ENCODE measurements at places on chromosomes 4 and X.
A peak's percentile ranks its signal among the peaks of the same experiment; 100 is the strongest.

- DNase-seq: no peak
These were observed 178.7 kb downstream of the FBXW7 start for GRCh38 chr4:152357206-152357605.

DNA sequence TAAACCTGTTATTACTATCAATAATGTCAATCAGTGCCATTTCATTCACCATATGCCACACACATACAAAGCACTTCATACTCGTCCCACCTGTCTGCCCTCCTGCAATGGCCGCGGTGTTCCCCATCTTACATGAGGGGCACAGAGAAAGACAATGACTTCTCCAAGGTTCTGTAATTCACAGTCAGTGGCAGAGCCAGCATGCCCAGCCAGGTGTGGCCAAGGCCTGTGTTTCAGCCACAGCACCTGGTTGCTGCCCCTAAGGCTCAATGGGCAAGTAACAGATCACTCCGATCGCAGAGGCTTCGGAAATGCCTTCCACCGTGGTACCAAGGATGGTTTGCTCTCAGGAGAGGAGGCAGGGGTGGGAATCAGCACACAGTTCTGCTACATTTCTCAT lies 10.9 kb downstream of the AFAP1 start:
- no peak for DNase-seq

DNA sequence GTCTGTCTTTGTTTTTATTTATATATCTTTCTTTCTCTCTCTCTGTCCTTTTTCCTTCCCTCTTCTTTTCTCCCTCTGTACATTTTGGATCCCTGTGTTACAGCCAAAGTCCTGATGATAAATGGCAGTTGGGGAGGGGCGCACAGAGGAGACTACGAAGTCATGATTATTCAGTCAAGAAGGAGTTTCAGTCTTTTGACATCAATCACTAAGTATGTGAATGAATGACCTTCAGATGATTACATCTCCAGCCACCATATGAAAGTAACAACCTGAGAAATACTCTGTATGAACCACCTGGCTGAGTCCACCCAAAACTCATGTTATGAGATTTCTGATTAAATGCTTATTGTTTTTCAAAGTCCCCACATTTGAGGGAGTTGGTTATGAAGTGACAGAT lies 45.0 kb downstream of the UGT2B7 start:
- no peak for DNase-seq

DNA sequence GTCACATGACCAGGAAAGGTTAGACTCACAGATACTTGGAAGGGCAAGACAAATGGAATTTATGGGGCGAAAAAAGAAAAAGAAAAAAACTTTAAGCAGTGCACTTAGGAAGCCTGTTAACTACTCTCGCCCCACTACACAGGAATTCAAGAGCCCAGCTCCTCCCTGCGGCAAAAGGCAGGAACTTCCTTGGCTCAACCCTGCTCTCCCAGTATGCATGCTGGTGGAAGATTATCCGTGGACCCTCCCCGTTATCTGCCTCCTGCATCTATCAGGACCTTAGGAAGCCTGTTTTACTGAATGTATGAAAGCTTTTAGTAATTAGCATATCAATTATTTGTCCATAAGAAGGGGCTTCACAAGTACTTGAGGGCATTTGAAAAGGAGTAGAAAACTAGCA lies 40.1 kb upstream of the RPA4 start:
- no peak for DNase-seq

DNA sequence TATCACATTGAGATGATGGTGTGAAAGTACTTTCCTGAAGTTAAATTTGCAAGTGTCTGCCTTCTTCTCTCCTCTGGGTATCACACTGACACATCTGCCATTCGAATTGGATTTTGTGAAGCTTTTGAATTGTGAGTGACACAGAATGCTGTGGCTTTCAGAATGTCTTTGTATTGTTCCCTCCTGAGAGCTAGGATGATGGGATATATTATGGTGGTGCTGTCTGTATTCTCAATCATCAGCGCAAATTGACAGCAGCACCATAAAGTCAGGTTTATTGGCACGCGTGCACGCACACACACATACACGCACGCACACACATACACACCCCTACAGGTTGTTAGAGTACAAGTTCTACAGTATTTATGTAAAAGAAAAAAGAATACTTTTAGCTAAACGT lies 143.3 kb downstream of the AWAT2 start:
- no peak for DNase-seq

- no peak for DNase-seq
These were observed 2.3 kb upstream of the ZCCHC4 start for GRCh38 chr4:25310066-25310802.

GRCh38 chr4:153573881-153574802 lies 108.0 kb downstream of the TMEM131L start:
- peak; percentile 67 for DNase-seq

GRCh38 chr4:24979554-24979953 lies 51.2 kb downstream of the LGI2 start:
- DNase-seq: no peak

GRCh38 chr4:102596532-102596931 lies 95.4 kb downstream of the NFKB1 start:
- no peak for DNase-seq

DNA sequence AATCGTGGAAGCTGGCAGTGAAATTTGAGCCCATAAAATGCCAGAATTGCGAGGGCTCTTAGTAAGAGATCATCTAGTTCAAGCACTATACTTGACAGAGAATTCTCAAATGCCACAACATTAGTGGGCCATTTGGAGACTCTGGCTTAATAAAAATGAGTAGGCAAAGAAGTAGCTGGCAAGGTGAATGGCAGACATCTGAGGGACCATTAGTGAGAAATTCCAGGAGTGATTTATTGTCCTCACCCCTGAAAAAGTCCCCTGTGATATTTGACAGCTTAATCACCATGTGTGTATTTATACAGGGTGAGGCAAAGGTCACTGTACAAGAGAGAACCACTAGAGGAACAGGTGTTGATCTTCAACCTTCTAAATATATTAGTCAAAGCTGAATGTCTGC lies 207.5 kb downstream of the CHRDL1 start:
- DNase-seq: no peak

GRCh38 chr4:7862561-7863192 lies 77.0 kb downstream of the AFAP1 start:
- no peak for DNase-seq

- DNase-seq: no peak
These were observed 91.8 kb downstream of the RAP1GDS1 start for GRCh38 chr4:98352940-98353339.

GRCh38 chr4:35730414-35730813 lies 513.9 kb downstream of the ARAP2 start:
- DNase-seq: no peak

DNA sequence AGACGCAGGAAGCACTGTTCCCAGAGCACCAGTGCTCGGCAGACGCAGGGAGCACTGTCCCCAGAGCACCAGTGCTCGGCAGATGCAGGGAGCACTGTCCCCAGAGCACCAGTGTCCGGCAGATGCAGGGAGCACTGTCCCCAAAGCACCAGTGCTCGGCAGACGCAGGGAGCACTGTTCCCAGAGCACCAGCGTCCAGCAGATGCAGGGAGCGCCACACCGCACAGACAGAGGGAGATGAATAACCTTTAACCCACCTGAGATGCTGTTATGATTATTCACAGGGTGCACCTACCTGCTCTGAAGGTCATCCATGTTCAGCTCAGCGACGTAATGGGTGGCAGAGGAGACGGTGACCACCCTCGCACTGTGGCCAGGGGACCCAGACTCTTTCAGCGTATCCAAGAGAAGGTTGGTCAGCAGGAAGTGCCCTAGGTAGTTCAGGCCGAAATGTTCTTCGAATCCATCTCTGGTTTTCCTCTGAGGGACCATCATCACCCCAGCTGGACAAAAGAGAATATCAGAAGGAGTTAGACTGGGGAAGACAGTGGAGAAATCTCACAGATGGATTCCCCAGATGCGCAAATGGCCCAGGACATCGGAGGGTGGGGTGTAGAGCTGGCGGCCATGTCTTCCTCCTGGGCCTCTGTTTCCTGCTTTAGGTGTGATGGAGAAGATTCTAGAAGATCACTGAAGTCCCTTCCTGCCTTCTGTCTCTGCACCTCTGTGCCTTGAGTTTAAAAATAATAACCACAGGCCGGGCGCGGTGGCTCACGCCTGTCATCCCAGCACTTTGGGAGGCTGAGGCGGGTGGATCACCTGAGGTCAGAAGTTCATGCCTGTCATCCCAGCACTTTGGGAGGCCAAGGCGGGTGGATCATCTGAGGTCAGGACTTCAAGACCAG lies 234.1 kb downstream of the DHRSX start:
- no peak for DNase-seq
